ENCODE measurements at places on chromosomes 5 and 9.

- no peak for DNase-seq
These were observed 69.7 kb upstream of the TAF11L2 start for GRCh38 chr5:17428176-17428800.

GRCh38 chr5:94540856-94541494 lies 77.4 kb downstream of the KIAA0825 start:
- no peak for DNase-seq

DNA sequence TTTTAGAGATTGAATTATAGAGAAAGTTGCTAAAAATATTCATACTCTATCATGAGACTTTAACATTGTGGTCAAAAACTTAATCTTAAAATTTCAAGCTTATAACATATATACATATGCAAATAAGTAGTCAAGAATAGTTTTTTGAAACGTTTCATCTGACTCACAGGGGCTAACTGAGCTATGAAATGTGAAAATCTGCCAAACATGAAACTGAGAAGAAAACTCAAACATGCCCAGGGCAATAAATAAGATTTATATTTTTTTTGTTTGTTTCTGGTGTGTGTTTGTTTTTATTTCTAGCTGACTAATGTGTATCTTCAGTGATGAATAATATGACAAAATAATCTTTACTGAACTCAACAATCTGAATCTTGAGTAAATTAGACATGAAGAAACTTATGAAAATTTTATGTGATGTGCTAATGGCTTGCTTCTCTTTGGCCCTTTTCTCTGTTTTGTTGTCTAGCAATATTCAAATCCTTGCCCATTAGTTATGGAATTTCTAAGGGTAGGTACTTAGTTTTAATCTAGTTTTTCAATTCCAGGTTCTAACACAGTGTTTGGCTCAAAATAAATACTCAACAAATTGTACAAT lies 99.9 kb downstream of the FAM174A start:
- no peak for DNase-seq

GRCh38 chr5:154444556-154445421 lies 1.0 kb upstream of the SAP30L start:
- DNase-seq, result no peak

- DNase-seq, result no peak
These were observed 8.3 kb downstream of the N4BP3 start for GRCh38 chr5:178121391-178122276.

GRCh38 chr5:128287740-128288139 lies 204.2 kb downstream of the SLC12A2 start:
- DNase-seq, result no peak

- no peak for DNase-seq
These were observed 62.1 kb downstream of the GADD45G start for GRCh38 chr9:89666950-89667349.

DNA sequence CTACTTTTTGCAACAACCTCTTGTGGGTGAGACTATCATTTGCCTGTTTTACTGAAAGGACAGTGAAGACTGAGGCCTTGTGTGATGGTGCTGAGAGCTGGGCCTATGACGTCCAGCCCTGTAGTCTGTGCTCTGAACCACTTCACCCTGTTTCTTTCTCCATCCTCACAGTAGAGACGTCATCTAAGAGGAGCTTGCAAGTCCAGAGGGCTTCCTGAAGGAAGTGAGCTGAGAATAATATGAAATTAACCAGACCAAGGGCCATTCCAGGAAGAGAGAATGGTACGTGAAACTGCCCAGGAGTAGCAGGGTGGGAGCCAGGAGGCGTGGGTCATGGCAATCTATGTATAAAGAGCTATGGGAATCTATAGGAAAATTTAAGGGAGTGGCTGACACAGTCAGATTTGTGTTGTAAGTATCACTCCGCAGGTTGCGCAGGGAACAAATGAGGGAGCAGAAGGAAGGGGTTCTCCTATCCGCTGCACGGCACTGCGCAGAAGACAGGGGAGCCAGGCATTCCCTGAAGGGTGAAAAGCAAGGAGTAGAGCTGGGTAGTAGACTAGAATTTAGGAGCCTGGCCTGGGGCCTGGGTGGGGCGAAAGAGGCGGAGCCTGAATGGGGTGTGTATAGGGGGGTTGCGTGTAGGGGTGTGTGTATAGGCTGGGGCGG lies 596 bp upstream of the FGFR4 start:
- DNase-seq, result peak; percentile 25

DNA sequence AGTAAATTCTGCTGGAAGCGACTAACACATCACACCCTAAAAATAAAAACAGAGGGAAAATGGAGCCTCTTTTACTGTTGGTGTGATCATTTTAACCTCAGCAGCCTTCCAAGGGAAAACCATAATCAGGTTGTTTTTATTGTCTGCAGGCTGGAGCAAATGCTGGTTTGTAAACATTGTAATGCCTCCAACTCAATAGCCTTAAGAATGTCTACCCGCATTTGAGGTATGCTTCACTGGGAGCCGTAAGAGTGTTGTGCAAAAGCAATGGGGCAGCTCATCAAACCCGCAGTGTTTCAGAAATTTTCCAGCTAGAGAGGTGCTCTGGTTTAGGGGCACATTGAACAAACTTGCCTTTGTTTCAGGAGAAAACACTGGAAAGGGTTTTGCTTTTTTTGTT lies 17.0 kb downstream of the NIM1K start:
- DNase-seq, result no peak

GRCh38 chr9:35552376-35552775 lies 52.7 kb upstream of the TESK1 start:
- no peak for DNase-seq

GRCh38 chr9:132730054-132731033 lies 60.1 kb downstream of the GTF3C4 start:
- DNase-seq, result no peak

DNA sequence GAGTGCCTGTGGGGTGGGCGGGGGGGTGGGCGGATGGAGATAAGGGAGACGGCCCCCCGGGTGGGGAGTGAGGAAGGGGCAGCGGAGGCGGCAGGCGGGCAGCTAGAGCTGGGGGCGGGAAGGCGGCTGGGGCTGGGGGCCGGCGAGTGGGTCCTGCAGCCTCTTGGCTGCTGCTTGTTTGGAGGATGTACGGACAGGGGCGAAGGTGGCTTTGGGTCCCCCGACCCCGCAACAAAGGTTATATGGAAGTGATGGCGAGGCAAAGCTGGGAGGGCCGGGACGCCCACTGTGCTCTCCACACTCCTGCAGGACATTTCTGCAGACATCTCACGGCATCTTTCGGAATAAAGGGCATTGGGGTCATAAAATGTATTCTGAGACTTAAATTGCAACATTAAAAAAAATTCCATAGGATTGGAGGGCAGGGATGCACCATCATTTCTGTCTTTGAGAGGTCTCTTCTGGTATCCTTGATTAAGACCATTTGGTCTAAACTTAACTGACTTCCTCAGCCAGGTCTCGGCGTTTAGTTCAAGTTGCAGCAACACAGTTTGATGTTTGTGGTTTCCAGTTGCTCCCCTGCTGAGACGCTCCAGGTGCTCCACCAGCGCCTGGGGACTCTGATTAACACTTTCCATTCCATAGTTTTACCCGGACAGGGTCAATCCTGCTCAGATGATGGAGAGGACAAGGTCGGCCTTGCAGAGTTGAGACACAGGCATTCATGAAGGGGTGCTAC lies 101.6 kb upstream of the SSBP2 start:
- peak; percentile 73 for DNase-seq

DNA sequence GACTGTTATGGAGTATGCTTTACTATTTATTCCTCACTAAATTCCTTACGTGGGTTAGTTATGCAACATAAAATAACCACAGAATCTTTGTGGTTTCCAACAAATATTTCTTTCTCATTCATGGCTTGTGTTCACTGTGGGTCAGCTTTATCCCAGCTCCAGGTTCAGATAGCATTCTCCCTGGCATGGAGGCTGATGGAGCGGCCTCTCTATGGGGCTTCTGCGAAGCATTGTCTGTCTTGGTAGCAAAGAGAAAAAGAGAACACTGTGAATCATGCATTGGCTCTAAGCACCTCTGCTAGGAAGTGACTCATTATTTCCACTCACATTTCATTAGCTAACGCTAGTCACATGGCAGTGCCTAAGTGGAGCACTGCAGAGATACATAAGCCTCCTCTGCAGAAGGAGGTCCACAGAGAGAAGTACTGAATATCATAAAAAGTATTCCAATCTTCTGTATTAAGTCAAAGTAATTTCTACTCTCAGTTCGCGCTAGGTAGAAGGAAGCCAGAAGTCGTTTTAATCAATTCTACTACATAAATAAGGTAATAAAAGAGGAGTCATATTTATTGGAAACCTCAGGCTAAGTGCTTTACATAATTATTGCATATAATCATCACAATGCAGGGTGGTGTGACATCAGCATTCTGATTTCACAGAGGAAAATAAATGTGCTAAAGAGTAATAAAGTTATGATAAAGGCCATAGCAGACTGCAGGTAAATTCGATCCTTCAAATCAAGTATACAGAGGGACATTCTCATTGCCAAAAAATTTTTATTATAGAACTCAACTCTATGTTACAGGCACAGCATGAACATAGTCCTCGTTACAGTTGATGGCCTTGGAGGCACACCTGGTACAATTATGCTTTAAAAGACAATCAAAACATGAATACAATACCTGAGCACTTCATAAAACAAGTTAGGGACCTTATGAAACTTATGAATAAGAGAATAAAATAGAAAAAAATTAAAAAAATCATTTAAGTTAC lies 531.1 kb downstream of the CETN3 start:
- DNase-seq, result peak; percentile 67

GRCh38 chr5:66232706-66233445 lies 88.8 kb downstream of the SREK1 start:
- DNase-seq, result no peak

- DNase-seq, result peak; percentile 65
These were observed 329.5 kb downstream of the BNC2 start for GRCh38 chr9:16540743-16541613.

GRCh38 chr5:141817631-141818030 lies 60.6 kb downstream of the PCDH1 start:
- DNase-seq, result no peak

DNA sequence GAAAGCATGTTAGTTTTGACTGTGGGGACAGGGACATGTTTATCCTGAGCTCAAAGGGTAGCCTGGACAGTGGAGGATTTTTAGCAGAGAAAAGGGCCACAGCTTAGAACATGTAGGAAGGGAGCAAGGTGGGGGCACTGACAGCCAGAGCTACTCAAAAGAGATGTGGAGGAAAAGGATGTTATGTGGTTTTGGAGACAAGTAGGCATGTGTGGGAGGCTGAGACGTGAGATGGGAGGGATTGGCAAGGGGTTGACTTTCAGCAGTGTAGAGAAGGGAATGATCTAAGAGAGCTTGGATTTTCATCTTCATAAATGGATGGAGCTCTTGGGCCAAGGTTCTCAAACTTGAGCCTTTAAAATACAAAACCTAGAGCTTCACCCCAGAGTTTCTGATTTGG lies 24.0 kb downstream of the SYK start:
- DNase-seq, result no peak

GRCh38 chr9:32350682-32351081 lies 33.8 kb upstream of the ACO1 start:
- peak; percentile 41 for DNase-seq

GRCh38 chr5:59640411-59640810 lies 253.1 kb downstream of the PDE4D start:
- peak; percentile 50 for DNase-seq

GRCh38 chr5:176542135-176542595 lies 5.0 kb upstream of the RNF44 start:
- DNase-seq, result no peak
